ENCODE measurements at places on chromosomes 5 and 9.
A peak's percentile ranks its signal among the peaks of the same experiment; 100 is the strongest.

DNA sequence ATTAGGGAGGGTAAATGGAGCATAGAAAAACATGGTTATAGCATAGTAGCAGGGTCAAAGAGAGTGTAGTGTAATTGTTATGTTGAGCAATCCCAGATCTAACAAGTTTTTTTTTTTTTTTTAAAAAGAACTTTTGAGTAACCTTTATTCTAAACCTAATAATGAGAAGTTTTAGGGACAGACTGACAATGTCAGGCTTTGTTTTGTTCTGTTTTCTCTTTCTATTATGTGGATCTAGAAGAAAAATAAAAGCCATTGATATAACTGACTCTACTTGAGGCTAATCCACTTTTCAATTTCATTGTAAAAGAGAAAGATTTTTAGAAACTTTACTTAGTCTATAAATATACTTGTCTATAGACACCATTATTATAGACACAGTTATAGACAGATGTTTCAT, 200.0 kb downstream of the FAM170A start:
- DNase-seq, result no peak

GRCh38 chr5:71537687-71538086, 49.5 kb upstream of the MCCC2 start:
- no peak for DNase-seq

- no peak for DNase-seq
Observed at GRCh38 chr5:62268234-62268633, 37.8 kb upstream of the KIF2A start.

- DNase-seq, result no peak
Observed at GRCh38 chr9:31078175-31078574, 1306.3 kb upstream of the ACO1 start.

DNA sequence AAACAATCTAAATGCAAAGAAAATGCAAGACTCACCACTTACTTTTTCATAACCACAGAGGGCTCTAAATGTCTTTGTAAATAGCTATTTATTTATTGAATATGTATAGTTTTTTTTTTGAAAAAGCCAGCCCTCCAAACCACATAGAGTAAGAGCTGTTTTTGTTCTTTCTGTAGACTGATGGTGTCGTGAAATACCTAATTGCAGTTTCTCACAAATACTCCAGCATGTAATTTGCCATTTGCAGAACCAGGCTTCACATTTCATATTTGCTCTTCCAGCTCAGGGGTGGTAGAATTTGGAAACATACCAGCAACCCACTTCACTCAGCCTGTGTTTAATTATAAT, 159.8 kb downstream of the TMC1 start:
- DNase-seq, result no peak

DNA sequence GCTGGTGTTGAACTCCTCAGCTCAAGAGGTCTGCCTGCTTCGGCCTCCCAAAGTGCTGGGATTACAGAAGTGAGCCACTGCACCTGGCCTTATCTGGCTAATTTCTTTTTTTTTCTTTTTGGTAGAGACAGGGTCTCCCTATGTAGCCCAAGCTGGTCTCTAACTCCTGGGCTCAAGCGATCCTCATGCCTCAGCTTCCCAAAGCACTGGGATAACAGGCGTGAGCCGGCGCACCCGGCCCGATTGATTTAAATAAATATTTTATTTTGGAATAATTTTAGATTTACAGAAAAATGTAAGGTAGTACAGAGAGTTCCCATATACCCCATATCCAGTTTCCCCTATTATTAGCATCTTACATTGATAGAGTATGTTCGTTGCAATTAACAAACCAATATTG, 155.0 kb upstream of the MVB12B start:
- no peak for DNase-seq

DNA sequence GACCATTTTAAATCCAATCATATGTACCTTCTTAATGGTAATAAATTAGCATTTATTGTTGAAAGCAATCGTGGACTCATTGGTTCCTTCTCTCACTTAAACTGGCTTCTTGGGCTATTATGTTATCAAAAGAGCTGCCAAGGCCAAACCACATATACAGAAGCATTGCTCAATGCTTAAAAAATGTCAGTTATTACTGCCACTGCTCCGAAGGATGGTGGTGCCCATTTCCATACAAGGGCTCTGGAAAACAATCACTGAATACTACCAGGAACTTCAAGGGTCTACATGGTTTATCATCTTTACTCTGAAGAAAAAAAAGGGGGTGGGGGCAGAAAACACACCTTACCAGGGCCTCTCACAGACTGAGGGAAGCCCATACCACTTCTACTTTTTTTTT, 104.3 kb downstream of the GNAQ start:
- no peak for DNase-seq

- DNase-seq, result no peak
Observed at GRCh38 chr5:24491490-24491889, 153.3 kb downstream of the CDH10 start.

DNA sequence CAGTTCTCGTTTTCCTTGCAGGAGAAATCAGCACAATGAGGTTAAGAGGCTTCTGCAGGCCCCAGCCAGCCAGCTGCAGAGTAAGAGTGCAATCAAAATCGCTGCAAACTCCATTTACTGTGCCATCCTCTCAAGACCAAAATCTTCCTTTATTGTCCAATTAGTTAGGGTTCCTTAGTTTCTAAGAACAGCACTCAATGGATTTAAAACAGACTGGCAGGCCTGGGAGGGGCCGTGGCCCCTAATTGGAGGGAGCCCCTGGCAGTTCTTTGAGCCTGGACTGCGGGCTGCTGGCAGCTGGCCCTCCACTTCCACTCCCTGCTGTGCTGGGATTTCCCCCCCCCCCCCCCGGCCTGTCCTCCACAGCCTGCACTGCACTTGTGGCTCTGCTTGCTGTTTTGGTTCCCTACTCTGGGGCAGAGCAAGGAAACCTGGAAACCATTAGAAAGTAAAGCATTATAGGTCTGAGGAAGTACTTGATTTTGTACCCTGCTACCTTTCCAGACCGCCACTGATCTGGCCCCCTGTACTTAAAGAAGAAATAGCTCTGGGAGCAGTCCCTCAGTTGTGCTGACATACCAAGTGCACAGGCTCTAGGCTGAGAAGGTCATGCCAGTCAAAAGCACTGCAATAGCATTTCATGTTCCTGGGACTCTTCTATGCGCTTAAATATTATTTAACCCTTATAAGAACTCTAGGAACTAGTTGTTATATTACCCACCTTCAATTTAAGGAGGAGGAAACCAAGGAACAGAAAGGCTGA, 129.0 kb downstream of the APBA1 start:
- no peak for DNase-seq

GRCh38 chr9:32508728-32509127, 17.3 kb downstream of the RIGI start:
- DNase-seq, result no peak

DNA sequence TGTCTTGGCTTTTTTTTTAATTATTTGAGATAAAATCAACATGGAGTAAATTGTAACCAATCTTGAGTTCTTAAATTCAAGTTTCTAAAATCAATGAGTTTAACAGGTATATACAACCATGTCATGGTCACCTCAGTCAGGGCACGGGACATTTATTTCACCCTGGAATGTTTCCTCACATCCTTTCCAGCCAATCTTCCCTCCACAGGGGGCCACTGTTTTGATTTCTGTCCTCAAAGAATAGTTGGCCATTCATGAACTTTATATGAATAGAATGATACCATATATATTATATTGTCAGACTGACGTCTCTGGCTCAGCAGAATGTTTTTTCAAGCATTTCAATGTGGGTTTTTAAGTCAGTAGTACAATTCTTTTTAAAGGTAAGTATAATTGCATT, 806 bp downstream of the ZNF474 start:
- DNase-seq, result no peak

GRCh38 chr5:14187157-14187556, 44.0 kb downstream of the TRIO start:
- DNase-seq, result no peak

DNA sequence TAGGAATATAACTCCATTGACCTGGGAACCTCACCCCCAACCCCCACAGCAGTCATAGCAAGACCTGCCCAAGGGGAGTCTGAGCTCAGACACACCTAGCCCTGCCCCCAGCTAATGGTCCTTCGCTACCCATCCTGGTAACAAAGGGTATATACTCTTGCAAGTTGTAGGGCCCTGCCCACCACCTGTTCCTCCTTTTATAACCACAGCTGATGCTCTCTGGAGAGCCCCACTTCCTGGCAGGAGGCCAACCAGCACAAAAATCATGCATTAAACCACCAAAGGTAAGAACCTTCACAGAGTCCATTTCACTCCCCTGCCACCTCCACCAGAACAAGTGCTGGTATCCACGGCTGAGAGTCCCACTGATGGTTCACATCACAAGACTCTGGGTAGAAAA, 1195.3 kb upstream of the SEMA6A start:
- no peak for DNase-seq

DNA sequence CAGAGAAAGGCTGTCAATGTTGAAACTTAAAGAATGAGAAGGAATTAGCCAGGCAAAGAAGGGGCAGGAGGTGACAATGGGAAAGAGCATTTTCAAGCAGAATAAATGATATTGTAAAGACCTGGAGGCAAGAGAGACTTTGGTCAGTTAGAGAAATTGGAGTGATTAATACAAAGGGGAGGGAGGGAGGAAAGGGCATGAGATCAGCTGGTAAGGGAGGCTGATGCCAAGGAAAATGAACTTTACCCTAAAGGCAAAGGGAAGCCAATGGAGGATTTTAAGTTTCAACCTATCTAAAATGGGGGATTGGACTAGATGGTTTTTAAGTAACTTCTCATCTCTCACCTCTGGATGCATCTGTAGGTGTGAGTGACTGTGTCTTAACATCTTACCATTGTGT, 23.3 kb downstream of the C5 start:
- no peak for DNase-seq

GRCh38 chr9:16386007-16386826, 484.3 kb downstream of the BNC2 start:
- no peak for DNase-seq

DNA sequence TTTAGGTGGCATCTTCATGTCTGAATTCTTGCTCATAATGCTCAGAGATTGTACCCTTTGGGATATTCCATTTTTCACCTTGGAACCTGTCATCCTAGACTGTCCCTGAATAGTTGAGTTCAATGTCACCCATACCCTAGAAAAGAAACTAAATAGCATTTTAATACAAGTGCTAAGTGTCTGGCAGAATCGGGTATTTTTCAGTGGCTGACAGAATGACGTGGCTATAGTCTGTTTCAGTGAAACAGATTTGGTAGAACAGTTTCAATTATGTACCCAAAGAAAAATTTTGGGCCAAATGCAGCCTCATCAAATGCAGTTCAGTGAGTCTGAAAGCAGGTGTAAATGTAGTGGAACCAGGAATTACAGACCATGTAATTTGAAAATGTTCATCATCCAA, 1041.2 kb downstream of the DTWD2 start:
- no peak for DNase-seq

DNA sequence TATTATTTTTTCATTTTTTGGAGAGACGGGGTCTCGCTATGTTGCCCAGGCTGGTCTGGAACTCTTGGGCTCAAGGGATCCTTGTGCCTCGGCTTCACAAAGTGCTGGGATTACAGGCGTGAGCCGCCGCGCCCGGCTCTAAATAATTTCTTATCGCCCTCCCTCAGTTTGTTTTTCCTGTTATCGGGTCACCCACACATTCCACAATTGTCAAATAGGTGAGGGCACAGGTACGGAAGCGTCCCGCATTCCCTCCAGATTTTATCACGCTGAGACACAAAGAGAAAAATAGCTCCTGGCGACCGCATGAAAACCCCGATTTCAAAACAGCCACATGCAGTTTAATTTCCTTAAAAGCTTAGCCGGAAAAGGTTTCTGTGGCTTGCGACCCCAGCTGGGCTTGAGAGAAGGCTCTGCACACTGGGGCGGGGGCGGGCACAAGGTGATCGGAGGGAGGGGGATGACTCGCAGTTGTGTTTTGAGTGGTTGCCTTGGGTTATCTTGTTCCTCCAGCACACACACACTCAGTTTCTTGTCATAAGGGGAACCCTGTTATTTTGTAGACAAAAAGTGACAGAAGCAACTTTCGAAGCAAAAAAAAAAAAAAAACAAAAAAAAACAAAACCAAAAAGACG, 717 bp upstream of the IQGAP2 start:
- peak; percentile 57 for DNase-seq

DNA sequence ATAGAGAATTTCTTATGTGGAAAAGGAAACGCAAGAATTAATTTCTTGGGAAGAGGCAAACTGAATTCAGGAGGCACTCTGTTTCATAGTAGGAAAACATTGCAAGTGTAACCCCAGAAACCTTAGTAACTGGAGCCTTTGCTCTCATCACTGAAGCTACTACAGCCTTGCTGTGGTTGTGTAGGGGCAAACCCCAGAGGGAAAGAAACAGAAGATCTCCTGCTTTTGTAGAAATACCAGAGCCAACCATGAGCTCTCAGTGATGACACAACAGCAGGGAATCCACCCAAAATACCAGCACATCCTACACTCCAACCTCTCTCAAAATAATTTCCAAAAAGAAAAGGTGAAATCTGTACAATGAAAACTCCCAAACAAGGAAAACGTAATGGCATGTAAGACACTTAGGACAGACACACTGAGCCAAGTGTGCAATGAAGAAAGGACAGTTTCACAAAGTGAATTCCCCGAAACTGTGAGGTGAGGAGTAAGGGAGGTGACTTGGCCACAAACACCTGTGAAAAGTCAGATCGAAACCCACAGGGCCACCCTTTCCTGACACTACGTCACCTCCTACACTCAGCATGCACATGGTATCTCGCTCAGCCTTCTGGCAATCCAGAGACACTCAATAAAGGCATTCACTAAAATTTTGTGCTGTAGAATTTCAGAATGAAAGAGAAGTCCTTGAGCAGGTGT, 8.5 kb upstream of the ACSL6 start:
- no peak for DNase-seq

DNA sequence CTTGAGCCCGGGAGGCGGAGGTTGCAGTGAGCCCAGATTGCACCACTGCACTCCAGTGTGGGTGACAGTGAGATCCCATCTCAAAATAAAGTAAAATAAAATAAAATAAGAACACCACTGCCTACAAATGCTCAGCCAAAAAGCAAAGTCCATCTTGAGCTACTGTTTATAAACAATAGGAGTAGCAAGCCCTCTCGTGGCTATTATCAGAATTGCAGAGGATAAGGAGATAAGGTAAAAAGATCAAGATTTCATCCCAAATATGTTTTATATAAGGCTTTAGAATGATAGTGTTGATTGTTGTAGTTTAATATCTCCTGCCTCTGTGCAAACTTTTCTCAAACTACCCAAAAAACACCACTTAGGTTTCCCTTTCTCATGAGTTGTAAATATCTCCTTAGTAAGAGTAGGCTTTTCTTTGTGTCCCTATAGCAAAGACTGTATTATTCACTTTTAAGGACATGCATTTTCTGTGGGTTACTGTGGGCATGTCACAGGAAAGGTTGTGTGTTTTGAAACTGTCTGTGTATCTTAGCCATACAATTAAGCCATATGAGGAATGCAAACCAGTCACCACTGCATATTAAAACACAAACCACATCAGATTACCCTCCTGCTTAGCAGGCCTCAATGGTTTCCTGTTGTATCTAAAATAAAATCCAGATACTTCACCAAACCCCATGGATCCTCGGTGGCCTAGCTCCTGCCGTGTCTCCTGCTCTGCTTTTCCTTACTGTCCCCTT, 31.8 kb upstream of the CKS2 start:
- no peak for DNase-seq

Measured in naive thymus-derived CD8-positive, alpha-beta T cell (primary cell).